GM23248 (cell line): ENCODE measurements at places on chromosomes 7 and 10. TPM values are rescaled to one million over a fixed set of nuclear protein-coding genes. Genes with fewer than 3 reads are reported as not detected.

SLC39A12 gene
- not detected in 2 replicates for total RNA-seq

PALD1 gene
- not detected in 2 replicates for total RNA-seq

DNA sequence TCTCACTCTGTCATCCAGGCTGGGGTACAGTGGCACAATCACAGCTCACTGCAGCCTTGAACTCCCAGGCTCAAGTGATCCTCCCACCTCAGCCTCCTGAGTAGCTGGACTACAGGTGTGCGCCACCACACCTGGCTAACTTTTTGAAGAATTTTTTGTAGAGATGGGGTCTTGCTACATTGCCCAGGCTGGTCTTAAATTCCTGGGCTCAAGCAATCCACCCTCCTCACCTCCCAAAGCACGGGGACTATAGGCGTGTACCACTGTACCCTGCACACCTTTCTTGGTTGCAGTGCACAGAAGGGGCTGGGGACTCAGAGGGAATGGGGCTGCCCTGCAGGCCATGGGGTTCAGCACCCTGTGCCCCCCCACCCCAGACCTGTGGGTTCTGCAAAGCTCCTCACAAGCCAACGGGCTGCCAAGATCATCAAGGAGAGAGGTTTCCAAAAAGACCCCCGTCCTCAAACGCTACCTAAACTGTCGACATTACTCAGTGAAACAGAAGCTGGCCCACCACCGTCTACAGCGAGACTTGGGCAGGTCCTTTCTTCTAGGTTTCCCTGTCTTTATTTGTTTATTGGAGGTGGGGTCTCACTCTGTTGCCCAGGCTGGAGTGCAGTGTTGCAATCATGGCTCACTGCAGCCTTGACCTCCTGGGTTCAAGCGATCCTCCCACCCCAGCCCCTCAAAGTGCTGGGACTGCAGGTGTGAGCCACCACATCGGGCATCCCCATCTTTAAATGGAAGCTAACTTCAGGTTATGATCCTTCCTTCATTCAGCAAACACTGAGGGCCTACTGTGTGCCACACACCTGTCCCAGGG lies 26.6 kb upstream of the ELFN1 start:
- no peak for DNase-seq

DNA sequence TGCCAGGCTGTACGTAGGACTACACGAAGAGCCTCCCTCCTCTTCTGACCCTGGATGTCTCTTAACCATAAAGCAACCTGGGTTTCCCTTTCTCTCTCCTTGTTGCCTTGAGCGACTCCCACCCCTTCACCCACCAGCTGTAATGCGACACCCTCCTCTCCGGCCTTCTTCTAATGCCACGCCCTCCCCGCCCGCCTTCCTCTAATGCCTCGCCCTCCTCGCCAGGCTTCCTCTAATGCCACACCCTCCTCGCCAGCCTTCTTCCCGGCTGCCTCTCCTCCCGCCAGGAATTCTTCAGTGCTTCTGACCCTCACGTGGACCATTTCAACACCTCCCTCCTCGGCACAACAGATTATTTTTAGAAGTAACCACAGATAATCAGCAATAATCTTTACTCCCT lies 348.5 kb upstream of the SHH start:
- no peak for DNase-seq

GRCh38 chr7:44891791-44892190 lies 6.5 kb upstream of the PURB start:
- DNase-seq, result no peak

DNA sequence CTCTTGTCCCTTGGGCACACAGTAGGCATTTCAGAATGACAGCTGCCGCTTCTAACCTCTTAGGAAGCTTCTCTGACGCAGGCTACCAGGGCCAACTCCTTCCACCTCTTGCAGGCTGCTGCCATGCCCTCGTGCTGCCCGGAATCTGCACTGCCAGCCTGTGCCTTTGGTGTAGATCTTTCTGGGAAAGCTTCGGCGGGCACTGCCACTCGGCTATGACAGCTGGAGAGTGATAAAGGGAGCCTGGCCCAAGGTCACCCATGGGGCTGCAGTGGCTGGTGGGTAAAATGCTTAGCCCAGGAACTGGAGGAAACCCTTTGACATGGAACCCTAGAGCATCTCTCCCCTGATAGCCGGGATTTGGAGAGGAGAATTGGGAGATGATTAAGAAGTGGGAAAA lies 78.0 kb upstream of the C1QL3 start:
- no peak for DNase-seq

- DNase-seq, result no peak
Observed at GRCh38 chr7:18166002-18166401, 138.4 kb upstream of the PRPS1L1 start.

DNA sequence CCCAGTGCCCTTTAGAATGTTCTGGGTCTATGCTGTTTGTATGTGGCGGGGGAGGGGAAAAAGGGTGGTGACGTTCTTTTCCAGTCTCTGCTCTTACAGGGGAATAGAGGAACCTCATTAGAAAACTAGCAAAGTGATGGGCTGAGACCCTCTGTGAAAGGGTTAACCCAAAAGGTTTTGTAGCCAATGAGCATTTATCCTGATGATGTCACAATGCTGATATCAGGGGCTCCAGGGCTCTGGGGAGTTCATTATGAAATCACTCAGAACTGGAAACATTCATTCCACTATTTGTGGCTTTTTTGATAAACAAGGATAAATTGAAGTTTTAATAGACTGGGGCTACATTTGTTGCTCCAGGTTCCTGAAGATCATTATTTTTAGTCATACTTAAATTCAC lies 71.7 kb downstream of the ARID5B start:
- peak; percentile 21 for DNase-seq

DNA sequence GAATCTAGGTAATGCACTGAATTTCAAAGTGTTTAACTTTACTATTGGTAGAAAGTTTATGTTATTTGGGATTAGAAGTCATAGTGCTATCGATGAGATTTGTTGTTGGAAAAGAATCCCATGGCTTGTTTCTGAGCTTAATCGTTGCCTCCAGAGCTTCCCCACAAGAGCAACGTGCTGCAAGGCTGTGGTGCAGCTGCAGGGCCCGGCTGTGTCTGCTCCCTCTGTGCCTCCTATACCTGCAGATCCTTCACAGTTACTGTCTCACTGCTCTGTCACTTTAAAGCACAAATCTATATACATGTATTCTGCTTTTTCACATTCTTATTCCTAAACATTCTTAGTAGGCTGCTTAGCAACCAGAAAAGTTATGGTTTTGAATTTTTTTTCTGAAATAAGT lies 826.6 kb upstream of the COBL start:
- DNase-seq, result no peak

ASB10 gene
- total RNA-seq, result not detected in 2 replicates

GRCh38 chr10:125377368-125377767 lies 217.0 kb upstream of the CTBP2 start:
- peak; percentile 78 for DNase-seq

DNA sequence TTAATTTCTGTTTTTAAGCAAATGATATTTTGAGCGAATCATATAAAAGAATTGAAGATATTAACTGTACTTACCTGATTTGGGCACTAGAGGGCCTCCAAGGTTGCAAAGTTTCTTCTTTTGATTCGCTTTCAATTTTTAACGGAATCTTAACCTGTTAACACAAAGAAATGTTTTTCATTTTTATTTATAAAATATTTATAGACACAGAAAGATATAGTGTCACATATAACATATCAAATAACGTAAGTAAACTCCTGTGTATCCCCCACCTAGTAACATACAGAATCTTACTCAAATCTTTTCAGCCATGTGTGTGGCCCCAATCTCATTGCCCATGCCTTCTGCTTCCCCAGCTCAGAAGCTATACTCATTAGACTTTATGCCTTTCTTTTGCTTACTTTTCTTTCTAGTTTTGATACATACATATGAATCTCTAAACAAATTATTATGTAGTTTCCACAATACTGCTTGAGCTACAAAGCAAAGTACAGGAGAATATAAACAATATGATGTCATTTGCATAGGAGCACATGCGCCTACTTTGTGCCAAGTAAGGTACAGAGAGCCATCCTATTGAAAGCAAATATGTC lies 49.5 kb upstream of the ZPBP start:
- DNase-seq, result peak; percentile 55

- DNase-seq, result peak; percentile 49
Observed at GRCh38 chr10:60044242-60044641, 137.9 kb upstream of the CCDC6 start.

DNA sequence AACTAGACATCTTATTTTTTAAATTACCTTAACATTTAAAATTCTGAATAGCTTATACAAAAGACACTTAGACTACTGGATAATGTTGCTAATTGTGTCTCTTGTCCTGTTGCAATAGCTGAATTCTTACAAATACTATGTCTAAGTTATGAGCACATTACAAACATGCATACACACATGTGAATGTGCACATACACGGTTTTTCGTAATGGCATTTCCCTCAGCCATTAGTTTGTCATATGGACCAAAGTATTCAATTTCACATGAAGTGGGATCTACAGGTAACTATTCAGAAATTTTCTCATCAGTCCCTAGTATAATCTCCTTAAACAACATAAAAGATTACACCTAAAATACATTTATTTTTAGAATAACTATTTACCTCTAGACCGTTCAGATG lies 178.6 kb upstream of the BET1 start:
- DNase-seq, result peak; percentile 35

GRCh38 chr7:141941075-141941474 lies 5.7 kb downstream of the CLEC5A start:
- DNase-seq, result no peak

EVX1 gene
- not detected in 2 replicates for total RNA-seq

PDSS1 gene
- total RNA-seq, result 4.0 and 5.1 TPM in 2 replicates

PLEKHA1 gene
- total RNA-seq, result 28.7 and 31.4 TPM in 2 replicates

GRCh38 chr10:44362866-44363711 lies 21.8 kb downstream of the CXCL12 start:
- no peak for DNase-seq

CARD11 gene
- total RNA-seq, result not detected in 2 replicates

DNA sequence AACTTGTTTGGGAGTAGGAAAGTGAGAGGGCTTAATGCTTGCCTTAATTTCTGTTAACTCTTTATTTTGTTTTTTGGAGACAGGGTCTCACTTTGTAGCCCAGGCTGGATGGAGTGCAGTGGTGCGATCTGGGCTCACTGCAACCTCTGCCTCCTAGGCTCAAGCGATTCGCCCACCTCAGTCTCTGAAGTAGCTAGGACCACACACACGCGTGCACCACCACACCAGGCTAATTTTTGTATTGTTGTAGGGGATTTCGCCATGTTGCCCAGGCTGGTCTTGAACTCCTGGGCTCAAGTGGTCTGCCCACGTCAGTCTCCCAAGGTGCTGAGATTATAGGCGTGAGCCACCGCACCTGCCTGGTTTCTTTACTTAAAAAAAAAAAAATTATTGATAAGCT lies 1.9 kb downstream of the PPP2R2D start:
- DNase-seq, result no peak

CHN2 gene
- 1.5 TPM in 1 of 2 replicates, not detected in the other for total RNA-seq

- DNase-seq, result peak; percentile 21
Observed at GRCh38 chr10:119546009-119546408, 3.5 kb upstream of the RGS10 start.

ADCY1 gene
- total RNA-seq, result 0.11 TPM in 1 of 2 replicates, not detected in the other

DNA sequence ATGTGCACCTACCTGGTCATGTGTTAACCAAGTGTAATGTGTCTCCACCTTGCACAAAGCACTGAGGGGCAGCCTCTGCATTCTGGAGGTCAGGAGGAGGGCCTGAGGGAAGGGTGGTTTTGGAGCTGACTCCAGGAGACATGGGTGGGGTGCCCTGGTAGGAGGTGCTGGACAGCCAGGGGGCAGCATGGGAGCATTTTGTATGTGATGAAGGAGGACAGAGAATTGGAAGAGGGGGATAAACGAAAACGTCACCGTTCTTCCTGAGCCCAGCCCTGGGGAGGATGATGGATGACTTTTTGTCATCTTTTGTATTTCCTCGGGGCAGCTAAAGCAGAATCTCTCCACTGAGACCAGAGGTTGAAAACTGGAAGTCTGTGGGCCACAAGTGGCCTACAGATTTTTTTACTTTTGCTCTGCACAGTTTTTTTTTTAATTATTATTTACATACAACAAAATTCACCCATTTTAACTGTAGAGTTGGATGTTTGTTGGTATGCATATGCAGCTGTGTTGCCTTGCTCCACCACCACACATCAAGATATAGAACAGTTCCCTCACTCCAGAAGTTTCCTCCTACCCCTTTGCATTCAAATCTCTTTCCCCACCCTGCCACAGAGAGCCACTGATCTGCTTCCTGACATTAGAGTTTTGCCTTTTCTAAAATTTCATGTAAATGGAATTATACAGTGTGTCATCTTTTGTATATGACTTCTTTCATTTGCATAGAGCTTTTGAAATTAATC lies 242.5 kb downstream of the VTI1A start:
- DNase-seq, result peak; percentile 14

DNA sequence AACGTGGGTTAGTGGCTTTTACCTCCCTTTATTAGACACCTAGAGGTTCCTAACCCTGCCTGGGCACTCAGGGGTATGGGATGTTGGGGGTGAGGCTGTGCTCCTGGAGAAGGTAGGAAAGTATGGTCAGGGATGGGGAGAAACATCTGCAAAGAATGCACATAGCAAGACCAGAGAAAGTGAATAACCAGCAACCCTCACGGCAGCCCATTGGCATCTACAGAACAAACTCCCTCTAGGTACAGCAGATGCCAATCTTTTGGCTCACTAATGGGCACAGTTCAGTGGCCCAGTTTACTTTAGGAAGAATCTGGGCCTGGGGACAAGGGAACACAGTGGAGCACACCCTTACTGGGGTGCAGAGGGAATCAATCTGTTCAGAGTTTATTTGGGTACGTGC lies 143.9 kb downstream of the JAZF1 start:
- DNase-seq, result peak; percentile 56

GRCh38 chr10:50390302-50390701 lies 139.0 kb upstream of the ASAH2 start:
- DNase-seq, result no peak

DNA sequence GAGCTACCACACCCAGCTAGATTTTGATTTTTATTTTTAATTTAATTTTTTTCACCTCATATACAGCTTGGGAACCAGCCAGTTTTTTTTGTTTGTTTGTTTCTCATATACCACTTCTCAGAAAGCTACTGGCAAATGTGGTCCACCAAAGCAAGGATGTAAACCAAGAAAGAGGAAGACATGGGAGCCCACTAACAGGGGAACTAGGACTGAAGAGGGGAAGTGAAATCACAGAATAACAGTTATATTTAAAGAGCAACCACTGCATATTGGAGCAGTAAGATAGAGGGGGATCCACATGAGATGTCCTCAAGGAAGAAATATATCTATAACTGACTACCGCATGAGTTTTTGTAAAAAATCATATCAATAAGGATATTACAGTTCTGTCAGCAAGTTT lies 10.5 kb downstream of the CPVL start:
- DNase-seq, result no peak

- DNase-seq, result no peak
Observed at GRCh38 chr7:148708026-148708885, 9.6 kb downstream of the CUL1 start.

DNA sequence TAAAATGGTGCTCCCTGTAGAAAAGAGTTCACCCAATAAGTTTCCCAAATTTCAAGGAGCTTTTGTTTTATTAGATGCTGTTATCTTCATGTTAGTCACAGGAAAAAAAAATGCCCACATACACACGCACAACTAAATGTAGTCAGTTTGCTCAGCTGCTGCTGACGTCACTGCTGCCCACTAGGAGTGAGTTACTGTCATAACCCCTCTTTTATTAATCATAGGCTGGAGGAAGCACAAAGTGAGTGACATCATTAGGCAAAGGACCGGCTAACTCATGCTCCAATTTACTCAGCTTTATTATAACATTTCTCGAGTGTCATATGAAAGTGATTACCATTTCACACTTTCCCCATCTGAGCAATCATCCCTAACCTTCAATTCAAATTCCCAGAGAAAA lies 6.7 kb upstream of the INHBA start:
- peak; percentile 99 for DNase-seq

- DNase-seq, result peak; percentile 91
Observed at GRCh38 chr7:6516387-6516983, 34.8 kb downstream of the GRID2IP start.
